Hippocampal formation (tissue), 2 donors: ENCODE measurements at places on chromosomes 1 and 21.

DNA sequence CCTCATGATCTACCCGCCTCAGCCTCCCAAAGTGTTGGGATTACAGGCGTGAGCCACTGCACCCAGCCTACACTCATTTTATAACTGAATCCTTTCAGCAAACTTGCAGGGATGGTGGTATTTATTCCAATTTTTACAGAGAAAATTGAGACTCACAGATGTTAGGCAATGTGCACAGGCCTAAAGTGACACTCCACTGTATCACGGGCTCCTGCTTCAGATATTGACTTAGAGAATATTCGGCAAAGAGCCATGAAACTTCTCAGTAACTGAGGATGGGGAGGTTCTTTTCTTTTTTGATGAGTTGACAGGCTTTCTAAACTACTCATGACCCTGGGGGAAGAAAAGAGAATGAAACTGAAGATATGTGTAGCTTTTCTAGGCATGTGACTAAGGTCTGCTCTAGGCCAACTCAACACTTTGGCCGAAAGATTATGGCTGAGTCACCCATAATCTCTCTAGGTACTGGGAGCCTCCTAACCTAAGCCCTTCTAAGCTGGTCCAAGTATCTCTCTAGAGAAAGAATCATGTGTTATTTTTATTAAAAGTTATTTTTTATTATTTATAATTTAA, 19.9 kb upstream of the PTCH2 start:
- DNase-seq, result no peak

DNA sequence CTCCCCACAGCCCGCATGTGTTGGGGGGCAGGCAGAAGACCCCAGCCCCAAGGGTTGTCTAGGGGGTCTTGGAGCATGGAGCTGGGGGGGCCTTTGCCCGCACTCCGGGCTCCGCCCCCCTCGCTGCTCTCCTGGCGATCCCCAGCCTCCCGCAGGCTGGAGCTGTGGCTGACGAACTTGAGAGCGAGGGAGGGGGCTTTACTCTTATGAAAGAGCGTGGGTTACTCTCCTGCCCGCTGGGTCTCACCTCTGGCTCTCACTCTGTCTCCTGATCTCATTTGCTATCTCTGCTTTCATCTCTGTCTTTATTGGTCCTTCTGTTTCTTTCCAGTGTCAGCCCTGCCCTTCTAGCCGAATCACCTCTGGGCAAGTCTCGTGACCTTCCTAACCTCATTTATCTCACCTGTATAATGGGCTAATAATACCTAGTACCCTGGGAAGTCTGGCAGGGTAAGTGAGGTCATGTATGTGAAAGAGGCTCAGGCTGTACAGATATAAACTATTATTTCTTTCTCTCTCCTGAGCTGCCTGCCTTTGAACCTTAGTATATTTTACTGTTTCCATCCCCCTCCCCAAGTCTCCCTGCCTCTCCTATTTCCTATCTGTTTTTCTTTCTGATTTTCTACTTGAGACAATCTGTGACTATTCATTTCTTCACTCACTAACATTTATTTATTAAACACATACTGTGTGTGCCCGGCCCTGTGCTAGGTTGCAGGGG, 731 bp downstream of the EFNA4 start:
- DNase-seq, result no peak

DNA sequence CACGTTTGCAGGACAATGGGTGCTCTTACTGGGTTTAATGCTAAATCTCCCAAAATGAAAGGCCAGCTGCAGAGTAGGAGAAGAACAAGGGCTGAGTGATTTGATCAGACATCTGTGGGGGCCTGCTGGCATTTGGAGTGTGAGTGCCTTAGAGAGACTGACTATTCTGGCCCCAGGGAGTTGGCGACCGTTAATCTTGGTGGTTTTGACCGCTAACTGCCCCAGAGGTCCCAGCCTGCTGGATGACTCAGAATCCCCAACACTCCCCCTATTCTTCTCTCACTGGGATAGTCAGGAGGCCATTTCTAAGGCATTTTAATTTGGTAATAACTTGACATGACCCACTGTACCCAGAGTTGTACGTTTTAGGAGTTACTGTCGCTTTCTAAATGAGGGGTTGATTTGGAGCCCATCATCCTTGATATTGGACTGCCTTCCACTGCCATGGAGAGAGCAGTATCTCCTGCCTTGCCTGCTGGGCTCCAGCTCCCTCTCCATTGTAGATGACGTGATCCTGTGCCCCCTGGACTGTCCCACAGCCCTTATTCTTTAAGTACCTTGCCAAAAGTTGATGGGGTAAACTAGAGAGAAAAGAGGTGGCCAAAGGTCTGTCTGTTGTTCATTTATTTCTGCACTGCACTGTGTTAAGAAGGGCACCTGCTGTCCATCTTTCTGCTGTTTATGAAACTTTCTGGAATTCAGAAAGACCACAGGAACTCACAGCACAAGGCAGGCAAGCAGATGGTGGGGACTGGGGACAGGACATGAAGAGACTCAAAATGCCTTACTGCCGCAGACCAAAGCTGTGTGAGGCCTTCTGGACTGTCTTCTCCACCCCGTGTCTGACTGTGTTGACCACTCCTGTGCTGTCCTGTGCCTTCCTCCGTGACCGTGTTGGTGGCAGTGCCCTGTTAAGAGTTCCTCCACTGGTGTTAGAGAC, 98.2 kb upstream of the ARTN start:
- no peak for DNase-seq

- DNase-seq, result no peak
Observed at GRCh38 chr1:231807541-231807940, 181.0 kb downstream of the DISC1 start.

- no peak for DNase-seq
Observed at GRCh38 chr1:188269956-188270355, 1441.2 kb downstream of the PLA2G4A start.

GRCh38 chr1:234953655-234954405, 174.8 kb downstream of the TOMM20 start:
- no peak for DNase-seq

DNA sequence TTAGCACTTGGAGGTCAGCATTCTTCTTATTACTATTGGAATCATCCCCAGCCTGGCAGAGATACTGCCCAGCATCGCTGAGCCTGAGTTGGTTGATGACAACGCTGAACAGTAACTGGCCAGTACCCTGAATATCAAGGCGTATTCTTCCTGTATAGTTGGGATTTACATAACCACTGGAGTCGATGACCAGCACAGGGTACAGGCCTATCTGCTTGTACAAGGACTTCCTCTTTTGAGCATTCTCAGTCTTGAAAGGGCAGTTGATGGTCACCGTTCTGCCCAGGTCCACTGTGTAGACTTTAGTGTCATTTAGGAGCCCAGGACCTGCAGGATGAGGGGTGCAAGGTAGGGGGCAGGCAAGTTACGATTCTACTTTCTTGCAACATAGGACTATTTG, 8.8 kb downstream of the PIGR start:
- no peak for DNase-seq

DNA sequence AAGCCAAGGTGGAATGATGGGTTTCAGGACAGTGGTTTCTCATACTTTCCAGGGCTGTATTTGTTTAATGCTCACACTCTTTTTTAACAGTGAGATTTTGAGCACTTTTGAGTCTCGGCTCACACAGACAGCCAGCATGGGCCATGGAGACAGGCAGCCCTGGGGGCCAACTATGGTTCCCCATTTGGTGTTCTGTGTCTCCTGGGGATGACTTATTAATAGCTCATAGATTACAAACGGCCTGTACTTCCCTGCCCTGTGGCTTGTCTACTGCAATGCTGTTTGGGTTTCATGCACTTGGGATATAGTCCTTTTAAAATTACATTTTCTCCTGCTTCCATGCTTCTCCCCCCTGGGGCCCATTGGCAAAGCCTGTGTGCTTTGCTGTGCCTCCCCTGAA, 178.3 kb downstream of the KCNJ6 start:
- no peak for DNase-seq

DNA sequence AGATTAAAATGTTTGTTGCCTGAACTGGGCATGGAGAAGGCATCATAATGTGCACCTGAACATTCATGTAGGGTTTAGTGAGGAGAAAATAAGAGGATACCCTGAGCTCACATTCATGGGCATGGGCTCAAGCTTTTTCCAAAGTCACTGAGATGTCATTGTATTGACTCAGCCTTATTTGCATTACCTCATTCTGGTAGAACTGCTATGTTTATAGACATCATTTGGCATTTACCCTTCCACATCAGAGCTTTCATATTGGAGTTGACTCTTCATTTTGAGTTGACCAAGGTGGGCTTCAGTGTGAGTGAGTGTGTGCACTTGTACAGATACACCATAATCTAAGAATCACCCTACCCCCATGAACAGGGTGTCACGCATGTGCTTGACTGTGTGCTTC, 143.2 kb downstream of the PBX1 start:
- DNase-seq, result no peak

DNA sequence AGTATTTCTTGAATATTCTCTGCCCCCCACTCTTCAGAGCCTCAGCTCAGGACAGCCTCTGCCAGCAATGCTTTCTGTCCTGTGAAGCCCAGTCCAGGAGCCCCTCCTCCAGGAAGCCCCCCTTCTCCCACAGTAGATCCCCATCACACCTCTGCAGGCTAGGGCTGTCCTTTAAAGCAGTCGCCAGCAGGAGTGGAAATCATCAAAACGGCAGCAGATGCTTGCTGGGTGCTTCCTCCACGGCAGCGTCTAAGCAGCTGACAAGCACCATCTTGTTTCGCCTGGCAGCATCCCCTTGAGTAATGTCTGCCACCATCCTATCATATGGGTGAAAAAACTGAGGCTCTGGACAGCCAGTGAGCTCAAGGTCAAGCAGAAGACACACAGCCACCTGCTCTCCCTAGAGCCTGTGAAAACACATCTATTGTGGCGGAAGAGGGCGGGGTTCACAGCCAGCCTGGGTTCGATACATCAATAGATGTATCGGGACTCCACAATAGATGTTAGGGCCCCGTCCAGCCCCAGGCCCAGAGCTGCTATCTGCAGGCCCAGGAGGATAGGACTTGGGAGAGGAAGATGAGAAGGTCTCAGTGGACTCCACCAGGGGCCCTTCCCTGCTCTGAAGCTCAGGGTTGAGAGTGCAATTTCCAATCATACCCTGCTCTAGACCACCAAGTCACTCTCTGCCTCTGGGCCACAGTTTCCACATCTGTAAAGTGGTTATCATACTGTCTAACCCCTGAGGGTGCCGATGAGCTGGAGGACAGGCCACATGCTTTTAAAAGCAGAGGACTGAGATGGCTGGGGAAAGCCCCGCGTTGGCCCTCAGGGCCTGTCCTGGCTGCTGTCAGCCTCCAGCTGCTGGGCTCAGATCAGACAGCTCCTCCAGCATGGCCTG, 17.5 kb downstream of the RUNX3 start:
- DNase-seq, result no peak

- DNase-seq, result no peak
Observed at GRCh38 chr21:44615911-44616590, 4.2 kb downstream of the KRTAP10-8 start.

- no peak for DNase-seq
Observed at GRCh38 chr1:37851782-37852210, 7.6 kb downstream of the MTF1 start.

- no peak for DNase-seq
Observed at GRCh38 chr1:164660412-164660772, 101.4 kb downstream of the PBX1 start.

DNA sequence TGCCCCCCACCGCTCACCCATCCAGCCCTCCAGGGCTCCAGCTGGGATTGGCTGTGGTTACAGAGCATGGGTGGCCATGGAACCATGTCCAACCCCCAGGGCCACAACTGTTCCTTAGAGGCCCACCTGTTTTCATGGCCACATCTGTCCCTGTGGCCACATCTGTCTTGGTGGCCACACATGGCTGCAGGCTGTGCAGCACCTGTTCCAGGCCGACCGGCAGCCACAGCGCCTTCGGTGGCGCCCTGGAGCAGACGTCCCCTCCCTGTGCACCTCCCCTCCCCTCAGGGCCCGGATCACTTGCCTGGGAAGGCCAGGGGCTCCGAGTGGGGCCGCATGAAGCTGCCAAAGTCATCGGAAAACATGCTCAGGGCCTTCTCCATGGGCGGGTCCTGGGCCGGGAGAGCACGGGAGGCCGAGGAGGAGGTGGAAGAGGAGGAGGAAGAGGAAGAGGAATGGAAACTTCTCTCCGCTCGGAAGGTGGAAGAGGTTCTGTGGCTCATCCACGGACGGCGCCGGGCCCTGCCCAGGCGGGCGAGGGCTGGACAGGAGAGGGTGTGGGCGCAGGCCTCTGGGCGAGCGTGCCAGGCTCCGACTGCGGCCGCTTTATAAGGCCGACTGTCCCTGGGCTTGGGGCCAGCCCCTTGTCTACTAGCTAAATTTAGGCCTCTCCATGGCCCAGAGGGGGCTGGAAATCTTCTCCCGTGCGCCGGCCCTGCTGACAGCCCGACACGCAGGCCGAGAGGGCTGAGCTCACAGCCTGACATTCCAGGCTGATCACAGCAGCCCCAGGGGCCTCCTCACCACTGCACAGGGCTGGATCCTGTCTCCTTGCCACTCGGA, at the start of gene HSPB7:
HSPB7 (minus strand) TSS at position 583 of the 843 bp plus-strand sequence; CDS start at position 503, 80 bp downstream.
- DNase-seq, result no peak

DNA sequence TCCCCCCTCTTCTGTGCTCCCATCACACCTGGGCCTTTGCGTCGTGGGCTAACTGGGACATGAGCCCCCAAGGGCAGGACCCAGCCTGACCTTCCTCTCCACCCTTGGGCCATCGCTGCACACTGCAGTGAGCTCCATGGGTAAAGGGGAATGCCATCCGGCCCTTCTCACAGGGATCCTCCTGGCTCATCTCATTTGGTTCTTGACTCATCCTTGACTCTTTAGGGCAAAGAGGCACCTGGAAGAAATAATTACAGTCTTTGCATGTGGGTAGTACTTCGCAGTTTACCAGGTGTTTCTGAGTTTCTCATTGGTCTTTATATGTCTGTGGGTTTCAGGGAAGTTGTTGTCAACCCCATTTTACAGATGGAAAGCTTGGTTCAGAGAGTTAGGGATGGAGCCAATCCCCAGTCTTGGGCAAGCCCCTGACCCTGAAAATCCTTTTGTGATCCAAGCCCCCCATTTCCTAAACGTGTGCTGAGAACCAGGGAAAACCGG, 59.3 kb upstream of the ID3 start:
- DNase-seq, result no peak

DNA sequence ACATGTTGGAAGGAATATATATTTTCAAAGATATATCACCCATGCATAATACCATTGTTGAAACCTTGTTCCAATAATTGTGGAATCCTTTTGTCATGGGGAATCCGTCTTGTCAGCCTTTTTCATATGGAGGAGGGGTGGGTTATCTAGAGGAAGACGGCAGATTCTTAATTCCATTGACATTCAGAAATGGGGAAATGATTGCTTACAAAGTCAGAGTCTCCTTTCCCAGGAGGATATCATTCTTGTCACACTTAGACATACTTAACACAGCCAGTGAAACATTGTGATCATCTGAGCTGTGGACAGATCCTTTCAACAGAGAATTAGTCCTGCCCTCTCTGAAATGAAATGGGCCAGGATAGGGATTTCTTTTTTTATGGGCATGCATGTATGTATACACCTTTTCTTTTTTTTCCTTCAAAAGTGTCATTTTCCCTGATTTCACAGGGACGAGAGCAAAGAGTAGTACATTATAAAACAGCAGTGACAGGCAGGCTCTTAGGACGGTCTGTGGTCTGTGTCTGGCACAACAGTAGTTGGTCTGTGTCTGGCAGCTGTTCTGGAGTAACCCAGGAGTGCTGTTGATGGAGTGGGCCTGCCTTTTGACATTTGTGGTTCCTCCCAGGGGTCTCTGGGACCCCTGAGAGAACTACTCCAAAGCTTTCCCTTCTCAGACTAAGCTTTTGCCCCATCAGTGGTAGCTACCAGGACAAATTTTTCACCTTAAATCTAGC, 50.1 kb downstream of the VPS13D start:
- DNase-seq, result no peak
